ENCODE measurements at places on chromosomes 1 and 21. TPM values are rescaled to one million over a fixed set of nuclear protein-coding genes. Genes with fewer than 3 reads are reported as not detected.

DCST2 gene
- 0.29 TPM for total RNA-seq

FCER1G gene
- total RNA-seq = 2.9 TPM

CFHR1 gene
- not detected for total RNA-seq

C1orf105 gene
- total RNA-seq = not detected

PTPRC gene
- 773 TPM for total RNA-seq
